Mesenchymal stem cell (in vitro differentiated cells and primary cell): ENCODE measurements at places on chromosomes 13 and 19.

DNA sequence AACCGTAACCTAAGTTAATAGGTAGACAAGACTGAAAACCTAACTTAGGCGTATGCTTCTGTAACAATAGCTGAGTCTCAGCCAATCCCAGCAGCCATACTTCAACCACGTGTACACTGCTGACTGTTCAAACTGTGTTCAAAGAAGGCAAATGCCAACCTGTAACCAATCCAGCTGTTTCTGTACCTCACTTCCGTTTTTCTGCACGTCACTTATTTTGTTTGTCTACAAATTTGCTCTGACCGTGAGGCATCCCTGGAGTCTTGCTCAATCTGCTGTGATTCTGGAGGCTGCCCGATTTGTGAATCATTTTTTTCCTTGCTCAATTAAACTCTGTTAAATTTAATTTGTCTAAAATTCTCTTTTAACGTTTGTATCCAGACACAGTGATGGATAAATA lies 59.2 kb downstream of the EDNRB start:
- no peaks in the 10 kb centered on the region for H3K27me3 ChIP-seq
- peak; percentile 85 for DNase-seq
- H3K36me3 ChIP-seq, result no peaks in the 10 kb centered on the region
- H3K4me3 ChIP-seq, result no peak overlapping the region
- no peak overlapping the region for H3K27ac ChIP-seq

DNA sequence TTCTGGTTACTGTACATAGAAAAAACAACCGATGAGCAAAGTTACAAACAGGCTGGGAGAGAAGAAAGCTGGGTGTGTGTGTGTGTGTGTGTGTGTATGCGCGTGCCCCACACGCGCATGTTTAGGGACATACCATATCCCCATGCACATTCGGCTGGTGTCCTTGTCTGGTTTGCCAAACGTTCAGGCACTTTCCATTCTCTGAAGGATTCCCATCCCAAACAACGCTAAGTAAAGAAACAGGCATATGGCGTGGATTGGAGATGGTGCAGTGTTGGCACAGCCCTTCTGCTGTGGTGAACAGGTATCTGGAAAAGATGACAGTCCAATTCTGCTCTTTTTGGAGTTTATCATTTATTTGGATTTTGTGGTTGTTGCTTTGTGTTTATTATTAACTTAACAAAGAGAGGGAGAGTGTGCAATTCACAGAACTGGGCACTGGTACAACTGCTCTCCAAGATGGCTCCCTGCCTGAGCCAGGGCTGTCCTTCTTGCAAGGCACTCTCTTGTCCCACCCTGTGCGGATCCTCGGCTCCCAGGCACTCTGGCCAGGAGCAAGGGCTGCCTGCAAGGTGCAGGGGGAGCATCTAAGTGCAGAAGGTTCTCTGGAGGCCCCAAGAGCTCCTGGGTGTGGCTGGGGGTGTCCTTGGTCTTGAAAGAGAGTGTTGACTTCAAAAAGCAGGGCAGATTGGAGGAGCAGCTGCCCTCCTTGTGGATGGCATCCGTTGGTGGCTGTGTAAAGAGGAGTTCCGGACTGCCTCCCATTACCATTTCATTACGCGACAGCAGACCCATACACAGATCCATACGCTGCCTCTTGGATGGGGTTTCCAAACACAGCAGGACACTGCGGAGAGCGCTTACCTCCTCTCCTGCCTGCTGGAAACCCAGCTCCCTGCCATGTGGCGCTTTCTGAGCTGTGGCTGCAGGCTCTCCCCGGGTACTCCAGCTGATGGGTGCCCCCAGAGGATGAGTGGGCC lies 263.1 kb downstream of the ZNF536 start:
- H3K4me1 ChIP-seq, result no peaks in the 10 kb centered on the region
- DNase-seq, result no peak
- no peaks in the 10 kb centered on the region for H3K36me3 ChIP-seq
- peaks cover 29% of the 10 kb centered on the region for H3K27me3 ChIP-seq

DNA sequence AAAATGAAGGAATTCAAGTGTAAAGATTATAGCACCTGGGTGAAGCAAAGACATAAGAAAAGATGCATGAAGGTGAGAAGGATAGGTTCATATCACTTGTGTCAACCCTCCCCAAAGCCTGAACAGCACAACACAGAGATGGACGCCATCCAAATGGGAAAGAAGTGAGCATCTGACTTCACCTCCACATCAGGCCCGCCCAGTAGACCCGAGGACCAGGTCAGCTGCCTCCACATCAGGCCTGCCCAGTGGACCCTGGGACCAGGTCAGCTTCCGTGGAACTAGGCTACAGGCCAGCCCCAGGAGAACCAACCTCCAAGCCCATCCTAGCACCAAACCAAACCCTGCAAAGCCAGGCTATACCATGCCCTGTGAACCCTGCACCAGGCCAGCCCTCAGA lies 862.9 kb downstream of the UQCRFS1 start:
- H3K4me1 ChIP-seq, result peaks cover 2% of the 10 kb centered on the region
- H3K27me3 ChIP-seq, result peaks cover 5% of the 10 kb centered on the region
- no peaks in the 10 kb centered on the region for H3K36me3 ChIP-seq
- no peak overlapping the region for H3K4me3 ChIP-seq
- H3K27ac ChIP-seq, result no peak overlapping the region
- DNase-seq, result no peak

DNA sequence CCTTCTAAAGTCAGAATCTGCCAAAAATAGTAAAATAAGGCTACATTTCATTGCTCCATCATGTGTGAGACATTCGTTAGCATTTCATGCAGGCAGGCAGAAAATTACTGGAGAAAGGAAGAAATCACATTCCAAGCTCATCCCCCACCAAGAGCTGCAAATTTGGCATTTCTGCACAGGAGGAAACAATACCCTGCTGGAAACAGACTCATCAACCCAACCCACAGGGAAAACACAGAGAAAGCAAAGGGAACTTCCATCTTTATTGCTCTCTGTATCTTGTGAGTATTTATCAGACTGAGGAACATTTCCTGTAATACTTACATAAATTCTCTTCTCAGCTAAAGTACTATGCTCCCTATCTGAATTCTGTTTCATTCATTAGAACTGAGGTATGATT lies 95.7 kb downstream of the KCTD12 start:
- no peak for DNase-seq
- H3K27me3 ChIP-seq, result no peaks in the 10 kb centered on the region
- H3K36me3 ChIP-seq, result no peaks in the 10 kb centered on the region

DNA sequence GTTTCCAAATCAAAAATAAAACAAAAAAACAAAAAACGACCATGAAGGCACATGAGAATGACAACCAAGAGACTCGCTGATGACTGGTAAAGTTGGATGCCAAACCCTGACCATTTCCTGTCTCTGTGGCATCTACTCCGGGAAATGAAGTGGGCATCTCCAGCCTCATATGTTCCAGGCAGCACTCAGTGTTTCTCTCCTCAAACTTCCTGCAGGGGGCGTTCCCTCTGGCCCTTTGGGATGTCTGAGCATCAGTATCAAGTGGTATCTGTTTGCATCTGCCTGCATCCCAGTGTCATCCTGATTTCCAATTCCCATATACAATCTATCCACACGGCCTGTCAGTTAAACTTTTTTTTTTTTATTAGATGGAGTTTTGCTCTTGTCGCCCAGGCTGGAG lies 9.8 kb upstream of the SIGLEC12 start:
- no peak overlapping the region for H3K4me3 ChIP-seq
- no peaks in the 10 kb centered on the region for H3K4me1 ChIP-seq
- H3K36me3 ChIP-seq, result no peaks in the 10 kb centered on the region
- no peak for DNase-seq
- no peaks in the 10 kb centered on the region for H3K27me3 ChIP-seq

- H3K36me3 ChIP-seq, result no peaks in the 10 kb centered on the region
- no peaks in the 10 kb centered on the region for H3K27me3 ChIP-seq
- DNase-seq, result peak; percentile 72
- no peak overlapping the region for H3K27ac ChIP-seq
- no peak overlapping the region for H3K4me3 ChIP-seq
These were observed 195.7 kb upstream of the UBL3 start for GRCh38 chr13:30045916-30046704.

GRCh38 chr13:32316028-32316339 lies 676 bp downstream of the BRCA2 start:
- peak overlapping the region; percentile 78 for H3K27ac ChIP-seq
- peak overlapping the region; percentile 88 for H3K4me3 ChIP-seq
- H3K27me3 ChIP-seq, result no peaks in the 10 kb centered on the region
- no peaks in the 10 kb centered on the region for H3K36me3 ChIP-seq

- H3K4me3 ChIP-seq, result no peak within 1 kb of the TSS
- no peak for DNase-seq
- H3K36me3 ChIP-seq, result no peaks in the 10 kb centered on the region
These were observed at the start of gene SIGLEC12 for GRCh38 chr19:51501594-51502263. Gene SIGLEC12 (minus strand): TSS chr19:51501800. CDS start chr19:51501733, 67 bp downstream.

DNA sequence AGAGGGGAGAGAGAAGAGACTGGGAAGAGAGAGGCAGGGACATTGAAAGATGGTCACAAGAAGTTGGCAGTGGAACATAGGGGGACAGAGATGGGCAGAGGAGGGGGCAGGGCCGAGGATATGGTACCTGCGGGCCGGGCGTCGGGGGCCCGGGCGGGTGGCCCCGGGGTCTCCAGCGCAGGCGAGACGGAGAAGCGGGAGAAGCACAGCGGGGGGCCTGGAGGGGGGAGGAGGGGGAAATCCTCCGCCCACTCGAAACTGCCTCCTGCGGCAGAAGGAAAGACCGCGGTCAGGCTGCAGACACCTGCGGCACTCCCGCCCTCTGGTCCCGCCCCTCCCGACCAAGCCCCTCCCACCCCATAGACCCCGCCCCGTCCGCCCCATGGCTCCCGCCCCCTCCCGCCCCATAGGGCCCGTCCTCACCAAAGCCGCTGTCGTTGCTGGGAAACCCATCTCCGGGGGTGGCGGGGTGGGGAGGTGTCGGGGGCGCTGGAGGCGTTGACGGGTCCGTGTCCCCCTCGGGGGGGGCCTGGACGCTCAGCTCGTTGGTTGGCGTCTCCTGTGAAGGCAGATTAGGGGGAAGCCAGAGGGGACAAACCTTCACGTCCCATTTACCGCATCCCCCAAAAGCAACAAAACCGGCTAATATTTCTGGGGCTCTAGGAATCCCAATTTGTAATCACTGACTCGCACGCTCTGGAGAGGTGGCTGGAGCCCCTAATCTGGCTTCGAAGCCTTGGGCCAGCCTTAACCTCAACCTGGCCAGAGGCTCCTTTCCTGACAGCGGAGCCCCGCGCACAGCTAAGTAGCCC lies 20.4 kb downstream of the LMTK3 start:
- no peak overlapping the region for H3K4me3 ChIP-seq
- no peaks in the 10 kb centered on the region for H3K36me3 ChIP-seq
- DNase-seq, result peak; percentile 33
- peaks cover 35% of the 10 kb centered on the region for H3K4me1 ChIP-seq
- H3K27me3 ChIP-seq, result peaks cover 35% of the 10 kb centered on the region
- no peak overlapping the region for H3K27ac ChIP-seq

DNA sequence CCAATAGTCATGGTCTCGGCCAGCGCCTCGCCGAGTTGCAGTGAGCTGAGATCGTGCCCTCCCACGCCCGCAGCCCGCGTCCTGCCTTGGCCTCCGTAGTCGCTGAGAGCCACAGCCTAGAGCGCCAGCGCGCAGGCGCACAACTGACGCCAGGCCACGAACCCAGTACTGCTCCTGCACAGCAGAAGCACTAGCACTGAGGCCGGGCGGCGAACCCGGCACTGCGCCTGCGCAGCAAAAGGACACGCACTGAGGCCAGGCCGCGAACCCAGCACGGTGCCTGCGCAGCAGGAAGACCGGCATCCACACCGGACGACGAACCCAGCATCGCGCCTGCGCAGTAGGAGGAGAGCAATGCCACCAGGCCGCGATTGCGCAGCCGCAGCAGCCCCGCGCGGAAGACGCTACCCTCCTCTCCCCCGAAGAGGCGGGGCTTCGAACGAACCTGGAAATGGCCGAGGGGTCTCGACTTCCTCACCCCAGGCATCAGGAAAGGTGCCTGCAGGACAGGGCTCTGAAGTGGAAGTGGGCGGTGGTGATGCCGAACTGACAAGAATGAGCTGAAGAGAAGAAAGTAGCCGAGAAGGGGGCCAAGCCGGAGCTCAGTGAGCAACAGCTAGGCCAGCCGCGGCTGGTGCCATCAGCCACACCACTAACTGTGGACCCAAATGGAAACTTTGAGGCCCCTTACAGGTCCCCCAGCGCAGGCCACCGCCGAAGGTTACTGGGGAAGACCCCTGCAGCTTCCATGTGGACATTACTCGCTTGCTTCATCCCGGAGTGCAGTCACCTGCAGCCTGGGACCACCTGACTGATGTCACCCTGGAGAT lies 7.5 kb downstream of the F10 start:
- H3K4me1 ChIP-seq, result no peaks in the 10 kb centered on the region
- peaks cover 5% of the 10 kb centered on the region for H3K27me3 ChIP-seq
- H3K27ac ChIP-seq, result no peak overlapping the region
- no peak for DNase-seq
- peak overlapping the region; percentile 20 for H3K4me3 ChIP-seq

DNA sequence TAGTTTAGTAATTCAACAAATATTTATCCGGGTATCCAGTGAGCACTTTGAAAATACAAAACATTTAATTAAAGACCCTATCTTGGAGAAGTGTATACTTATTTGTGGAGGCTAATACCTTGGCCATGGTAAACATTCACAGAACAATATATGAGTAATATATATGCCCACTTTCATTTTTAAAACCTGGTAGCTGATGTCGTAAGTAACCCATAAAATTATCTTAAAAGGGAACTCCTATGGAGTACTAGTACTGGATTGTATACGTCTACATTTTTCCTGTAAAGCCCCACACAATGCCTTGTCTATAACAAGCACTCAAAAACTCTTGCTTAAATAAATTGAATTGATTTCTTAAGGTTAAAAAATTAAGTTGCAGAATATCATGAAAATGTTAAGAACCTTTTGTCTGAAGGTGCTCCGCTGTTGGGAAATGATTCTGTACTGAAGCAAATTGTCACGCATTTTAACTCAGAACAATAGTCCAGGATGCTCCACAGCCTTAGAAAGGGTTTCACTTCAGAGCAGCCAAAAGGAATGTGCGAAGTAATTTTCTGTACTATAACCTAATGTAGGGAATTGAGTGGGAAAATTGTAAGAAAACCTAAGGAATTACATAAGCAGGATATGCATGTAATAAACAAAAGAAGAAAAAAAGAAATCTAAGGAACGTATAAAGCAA lies 58.9 kb upstream of the C1QTNF9 start:
- H3K27me3 ChIP-seq, result no peaks in the 10 kb centered on the region
- peaks cover 8% of the 10 kb centered on the region for H3K36me3 ChIP-seq
- H3K4me3 ChIP-seq, result no peak overlapping the region
- no peaks in the 10 kb centered on the region for H3K4me1 ChIP-seq
- DNase-seq, result no peak
